ENCODE measurements at places on chromosomes 2 and 18.

DNA sequence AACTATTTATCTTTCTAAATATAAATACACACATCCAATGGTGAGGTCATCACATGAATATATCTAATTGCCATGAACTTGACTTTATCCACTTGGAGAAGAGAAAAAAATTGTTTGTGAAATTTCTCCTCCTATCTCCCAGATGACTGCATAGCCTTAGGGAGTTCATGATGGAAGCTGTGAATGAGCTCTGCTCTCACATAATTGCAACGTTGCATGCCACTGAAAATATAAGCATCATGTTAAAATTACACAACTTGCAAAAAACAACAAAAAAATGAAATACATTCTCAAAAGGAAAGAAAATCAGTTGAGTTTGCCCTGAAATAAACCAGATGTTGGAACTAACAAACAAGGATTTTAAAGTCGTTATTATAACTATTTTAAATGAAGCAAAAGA, 50.6 kb upstream of the OSR1 start:
- DNase-seq = no peak

GRCh38 chr2:2102866-2103653, 228.0 kb downstream of the MYT1L start:
- DNase-seq = no peak

- no peak for DNase-seq
These were observed 87.2 kb downstream of the CTAGE1 start for GRCh38 chr18:22330508-22330907.

DNA sequence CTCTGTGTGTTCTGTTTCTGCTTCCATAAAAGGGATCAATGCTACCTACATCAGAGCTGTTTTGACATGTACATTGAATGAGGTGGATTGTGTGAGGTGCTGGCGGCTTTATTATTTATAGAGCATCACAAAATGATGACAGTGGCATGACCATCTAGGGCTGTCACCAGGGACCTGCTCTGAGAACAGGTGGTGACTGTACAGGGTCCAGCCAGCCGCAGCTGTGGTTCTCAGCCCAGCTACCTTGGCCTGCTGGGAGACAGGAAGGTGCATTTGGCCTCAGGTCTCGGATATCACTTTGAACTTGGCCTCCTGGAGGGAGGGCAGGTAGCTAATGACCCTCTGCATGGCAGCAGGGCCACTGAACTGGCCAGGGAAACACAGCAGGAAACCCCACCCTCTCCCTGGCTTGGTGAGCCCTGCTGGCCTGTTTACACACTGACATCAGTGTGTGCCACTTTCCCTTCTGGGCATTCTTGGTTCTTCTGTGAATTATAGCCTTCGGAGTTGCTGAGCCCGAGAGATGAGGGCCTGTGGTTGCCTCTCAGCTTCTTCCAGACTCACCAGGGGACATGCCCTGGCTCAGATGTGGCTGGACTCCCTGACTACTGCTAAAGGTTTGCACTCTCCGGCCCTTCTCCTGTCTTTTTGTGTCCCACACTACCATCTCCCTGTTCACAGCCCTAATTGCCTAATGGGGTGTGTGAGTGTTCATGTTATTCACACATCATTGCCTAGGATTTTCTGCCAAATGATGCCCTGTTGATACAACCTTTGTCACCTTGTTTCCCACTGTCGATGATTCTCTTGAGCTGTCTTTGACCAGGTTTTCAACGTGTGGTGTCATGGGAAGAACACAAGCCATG, 109.2 kb upstream of the RAB12 start:
- DNase-seq = no peak

DNA sequence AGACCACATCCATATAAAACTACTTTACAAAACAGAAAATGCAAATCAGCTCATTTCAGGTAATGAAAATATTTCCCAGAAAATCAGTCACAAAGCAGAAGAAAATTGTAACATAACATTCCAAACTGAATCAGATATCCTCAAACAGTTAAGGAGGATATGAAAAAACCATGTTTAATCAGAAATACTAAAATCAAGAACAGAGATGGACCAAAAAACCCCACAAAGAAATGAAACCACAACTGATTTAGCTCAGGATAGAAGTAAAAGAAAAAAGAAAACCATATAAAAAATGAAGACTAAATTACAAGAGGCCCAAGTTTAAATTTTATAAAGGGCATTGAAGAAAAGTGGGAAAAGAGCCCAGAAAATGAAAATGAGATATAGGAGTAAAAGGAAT, 102.9 kb downstream of the RAB3GAP1 start:
- DNase-seq = no peak
